Ovary (tissue), 10 donors: ENCODE measurements at places on chromosomes 1 and 21. TPM values are rescaled to one million over a fixed set of nuclear protein-coding genes. Genes with fewer than 3 reads are reported as not detected.

Gene ZNF644
- 54.9 TPM for total RNA-seq

Gene RHBDL2
- not detected for total RNA-seq

Gene SPEN
- 90.3 TPM for total RNA-seq

Gene SYT14
- 0.36 TPM for total RNA-seq

Gene FCMR
- 1.6 TPM for total RNA-seq

- no peaks in the 10 kb centered on the region for H3K4me1 ChIP-seq
- DNase-seq = no peak
- H3K36me3 ChIP-seq = no peaks in the 10 kb centered on the region
- no peak overlapping the region for H3K4me3 ChIP-seq
These were observed 8.0 kb upstream of the SFN start for GRCh38 chr1:26854906-26855305.

DNA sequence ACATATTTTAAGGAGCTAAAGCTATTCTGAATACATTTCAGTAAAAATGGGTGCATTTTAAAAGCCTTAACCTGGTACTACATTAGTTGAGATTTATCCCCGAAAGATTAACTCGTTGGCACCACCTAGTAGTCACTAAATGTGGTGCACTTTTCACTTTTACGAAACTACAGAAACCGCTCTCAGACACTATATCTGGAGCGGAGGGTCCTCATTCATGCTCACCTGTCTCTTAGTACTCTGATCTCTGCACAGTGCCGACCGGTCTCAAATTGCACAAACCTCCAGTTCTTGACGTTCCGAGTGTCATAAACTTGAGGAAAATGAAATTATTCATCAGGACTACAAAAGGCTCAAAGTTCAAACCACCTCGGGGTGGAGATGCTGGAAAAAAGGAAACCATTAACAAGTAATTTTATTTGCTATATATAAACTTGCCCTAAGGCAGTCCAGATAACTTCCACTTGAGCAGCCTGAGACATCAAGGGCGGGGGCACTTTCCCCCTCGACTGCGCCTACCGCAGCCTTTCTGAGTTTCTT is 722 bp downstream of the LZIC start:
- H3K27me3 ChIP-seq = no peaks in the 10 kb centered on the region
- no peaks in the 10 kb centered on the region for H3K36me3 ChIP-seq
- DNase-seq = no peak

- H3K27me3 ChIP-seq = no peaks in the 10 kb centered on the region
- DNase-seq = no peak
- no peaks in the 10 kb centered on the region for H3K36me3 ChIP-seq
- H3K4me3 ChIP-seq = no peak overlapping the region
These were observed 3.2 kb downstream of the MTF2 start for GRCh38 chr1:93082313-93082712.

DNA sequence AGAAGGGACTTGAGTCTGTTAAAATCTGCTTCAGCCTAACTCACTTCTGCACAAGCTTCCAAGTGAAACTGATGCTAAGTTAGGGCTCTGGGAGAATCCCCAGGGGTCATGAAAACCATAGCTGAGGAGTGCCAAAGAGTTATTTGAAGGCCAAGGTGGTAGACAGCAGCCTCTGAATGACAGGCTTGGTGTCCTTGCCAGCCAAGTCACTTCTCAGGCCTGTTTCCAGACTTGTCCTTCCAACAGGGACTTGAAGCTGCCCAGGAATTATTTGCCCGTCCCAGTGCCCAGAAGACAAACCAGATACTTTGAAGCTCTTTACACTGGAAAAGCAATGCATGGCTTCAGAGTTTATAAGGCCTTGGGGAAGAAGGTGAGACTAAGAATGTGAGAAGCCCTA is 33.6 kb downstream of the RNASEL start:
- no peaks in the 10 kb centered on the region for H3K27me3 ChIP-seq
- H3K27ac ChIP-seq = no peak overlapping the region
- H3K36me3 ChIP-seq = no peaks in the 10 kb centered on the region
- no peak overlapping the region for H3K4me3 ChIP-seq
- DNase-seq = no peak

GRCh38 chr1:11752359-11753088 is 9.5 kb upstream of the C1orf167 start:
- no peak overlapping the region for H3K27ac ChIP-seq
- H3K4me3 ChIP-seq = no peak overlapping the region
- H3K4me1 ChIP-seq = no peaks in the 10 kb centered on the region
- no peaks in the 10 kb centered on the region for H3K36me3 ChIP-seq
- no peaks in the 10 kb centered on the region for H3K27me3 ChIP-seq

- H3K36me3 ChIP-seq = no peaks in the 10 kb centered on the region
- no peak overlapping the region for H3K4me3 ChIP-seq
- H3K4me1 ChIP-seq = no peaks in the 10 kb centered on the region
These were observed 128.8 kb downstream of the KIAA0319L start for GRCh38 chr1:35428360-35428759.

DNA sequence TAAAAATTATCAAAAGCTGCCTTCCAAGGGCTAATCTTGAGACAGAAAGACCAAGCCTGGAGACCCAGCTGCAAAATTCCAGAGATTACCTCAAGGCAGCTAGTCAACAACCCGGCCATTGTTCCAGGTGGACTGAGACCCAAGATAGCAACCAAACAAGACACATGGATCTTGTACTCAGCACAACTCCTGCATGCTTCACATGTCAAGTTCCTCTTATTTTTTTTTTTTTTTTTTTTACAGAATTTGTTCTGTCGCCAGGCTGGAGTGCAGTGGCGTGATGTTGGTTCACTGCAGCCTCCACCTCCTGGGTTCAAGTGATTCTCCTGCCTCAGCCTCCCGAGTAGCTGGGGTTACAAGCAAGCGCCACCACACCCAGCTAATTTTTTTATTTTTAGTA is 40.1 kb downstream of the CD2 start:
- no peak overlapping the region for H3K27ac ChIP-seq
- H3K4me1 ChIP-seq = no peaks in the 10 kb centered on the region
- H3K4me3 ChIP-seq = no peak overlapping the region
- H3K36me3 ChIP-seq = no peaks in the 10 kb centered on the region

GRCh38 chr1:183604038-183604808 is 14.0 kb upstream of the NCF2 start:
- H3K36me3 ChIP-seq = no peaks in the 10 kb centered on the region
- H3K27me3 ChIP-seq = no peaks in the 10 kb centered on the region
- no peak overlapping the region for H3K27ac ChIP-seq
- peaks cover 5% of the 10 kb centered on the region for H3K4me1 ChIP-seq

DNA sequence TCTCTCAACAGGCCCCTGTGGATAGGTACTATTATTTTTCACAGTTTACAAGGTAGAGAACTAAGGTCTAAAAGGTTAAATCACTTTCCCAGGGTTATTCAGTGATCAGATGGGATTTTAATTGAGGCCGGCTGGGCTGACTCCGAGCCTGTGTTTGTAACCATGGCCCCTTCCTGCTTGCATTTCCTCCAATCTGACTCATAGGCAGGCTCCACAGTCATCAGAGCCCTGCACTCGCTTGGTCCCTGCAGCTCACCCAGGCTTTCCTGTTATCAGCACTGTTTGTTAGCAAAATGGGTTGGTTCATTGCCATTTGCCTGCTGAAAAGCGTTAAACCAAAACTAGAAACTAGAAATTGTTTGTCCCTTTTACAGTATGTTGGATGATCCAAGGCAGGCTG is 41.4 kb upstream of the LMX1A start:
- H3K4me3 ChIP-seq = no peak overlapping the region
- H3K27me3 ChIP-seq = no peaks in the 10 kb centered on the region
- peaks cover 2% of the 10 kb centered on the region for H3K4me1 ChIP-seq
- H3K36me3 ChIP-seq = no peaks in the 10 kb centered on the region
- no peak overlapping the region for H3K27ac ChIP-seq
- DNase-seq = no peak

DNA sequence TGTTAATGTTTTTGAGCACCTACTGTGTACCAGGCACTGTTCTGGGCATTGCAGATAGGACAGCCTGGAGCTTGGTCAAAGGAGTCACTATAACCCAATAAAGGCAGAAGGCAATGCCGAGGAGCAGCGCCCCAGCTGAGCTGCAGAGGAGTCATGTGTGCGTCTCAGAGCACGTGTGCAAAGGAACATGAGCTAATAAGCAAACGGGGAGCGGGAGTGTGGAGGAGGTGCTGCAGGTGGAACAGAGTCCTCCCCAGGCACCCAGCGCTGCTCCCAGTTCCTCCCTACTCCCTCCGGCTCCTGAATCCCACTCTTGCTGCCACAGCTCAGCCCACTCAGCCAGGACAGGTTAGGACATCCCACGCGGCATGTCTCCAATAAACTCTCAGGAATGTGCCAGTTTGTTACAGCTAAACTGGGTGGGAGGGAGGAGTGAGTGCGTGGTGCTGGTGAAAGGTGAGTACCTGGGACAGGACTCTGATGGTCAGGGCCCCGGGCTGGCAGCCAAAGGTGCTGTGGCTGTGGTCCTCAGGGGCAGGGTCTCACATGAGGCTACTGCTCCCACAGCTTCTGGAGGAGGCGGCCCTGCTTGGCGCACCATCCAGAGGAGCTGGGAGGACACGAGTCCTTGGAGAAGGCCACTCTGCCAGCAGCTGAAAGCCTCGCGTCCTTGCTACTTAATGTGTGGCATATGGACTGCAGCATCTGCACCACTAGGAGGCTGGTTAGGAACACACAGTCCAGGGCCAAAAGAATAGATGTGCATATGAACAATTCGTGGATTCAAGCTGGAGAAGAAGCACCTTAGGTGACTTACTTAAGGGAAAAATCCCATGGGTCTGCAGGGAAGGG is 52.3 kb downstream of the GRIK3 start:
- no peak for DNase-seq
- no peak overlapping the region for H3K27ac ChIP-seq
- H3K4me1 ChIP-seq = no peaks in the 10 kb centered on the region

DNA sequence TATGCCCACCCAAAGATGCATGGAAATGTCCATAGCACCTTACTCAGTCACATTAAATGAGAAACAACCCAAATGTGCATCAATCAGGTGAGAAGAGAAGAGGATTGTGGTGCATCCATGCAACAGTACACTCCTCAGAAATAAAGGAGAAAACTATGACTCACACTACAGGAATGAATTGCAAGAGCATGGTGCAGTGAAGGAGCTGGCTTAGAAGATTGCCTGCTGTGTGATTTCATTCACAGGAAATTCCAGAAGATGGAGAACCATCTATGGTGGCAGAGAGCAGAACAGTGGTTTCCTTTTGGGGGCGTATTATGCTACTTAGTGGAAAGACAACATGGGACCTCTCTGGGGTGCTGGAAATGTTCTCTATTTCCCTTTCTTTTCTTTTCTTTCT is 278.6 kb upstream of the AJAP1 start:
- no peak overlapping the region for H3K27ac ChIP-seq
- no peaks in the 10 kb centered on the region for H3K36me3 ChIP-seq
- H3K4me3 ChIP-seq = no peak overlapping the region

- no peak overlapping the region for H3K27ac ChIP-seq
- no peaks in the 10 kb centered on the region for H3K4me1 ChIP-seq
- H3K36me3 ChIP-seq = no peaks in the 10 kb centered on the region
- no peak for DNase-seq
These were observed 1282.6 kb downstream of the NCAM2 start for GRCh38 chr21:22280851-22281250.

DNA sequence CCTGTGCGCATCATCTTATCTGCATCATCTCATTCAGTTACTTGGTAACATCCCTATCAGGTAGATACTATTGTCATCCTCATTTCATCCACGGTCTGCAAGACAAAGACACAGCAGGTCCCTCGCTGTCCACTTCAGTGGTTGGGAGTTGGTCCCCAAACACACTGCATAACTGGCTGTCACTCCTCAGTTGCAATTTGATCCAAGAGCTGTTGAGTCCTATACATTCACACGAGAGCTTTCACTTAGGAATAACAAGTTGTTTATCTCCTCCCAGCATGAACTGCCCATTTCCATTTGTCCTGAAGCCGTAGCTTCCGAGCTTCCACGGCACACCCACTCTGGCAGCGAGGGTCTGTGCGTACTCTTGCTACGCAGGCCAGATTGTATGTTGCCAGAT is 472.0 kb downstream of the CAMTA1 start:
- no peak overlapping the region for H3K4me3 ChIP-seq
- H3K27me3 ChIP-seq = no peaks in the 10 kb centered on the region
- no peaks in the 10 kb centered on the region for H3K36me3 ChIP-seq
- H3K4me1 ChIP-seq = no peaks in the 10 kb centered on the region
